ENCODE measurements at places on chromosomes 2 and 18.

GRCh38 chr2:102755284-102755683, 6.5 kb upstream of the TMEM182 start:
- DNase-seq, result no peak

- no peak for DNase-seq
Observed at GRCh38 chr2:31027549-31027948, 110.7 kb downstream of the GALNT14 start.

DNA sequence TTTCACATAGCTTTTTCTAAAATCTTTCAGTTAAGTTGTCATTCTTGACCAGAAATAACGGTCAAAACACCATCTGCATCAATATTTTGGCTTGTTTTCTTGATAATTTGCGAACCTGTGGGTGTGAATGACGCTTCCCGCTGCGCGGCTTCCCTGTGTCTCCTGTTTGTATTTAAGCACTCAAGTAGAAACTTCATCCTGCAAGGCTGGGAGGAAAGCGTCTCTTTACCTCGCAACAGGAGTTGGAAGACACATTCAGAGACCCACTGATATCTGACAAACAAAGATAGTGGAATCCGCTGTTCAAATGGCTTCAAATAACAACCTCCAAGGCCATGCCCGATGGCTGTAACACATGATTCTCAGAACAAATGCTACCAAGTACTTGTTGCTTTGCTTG, 704.9 kb downstream of the DCDC2C start:
- DNase-seq, result no peak

DNA sequence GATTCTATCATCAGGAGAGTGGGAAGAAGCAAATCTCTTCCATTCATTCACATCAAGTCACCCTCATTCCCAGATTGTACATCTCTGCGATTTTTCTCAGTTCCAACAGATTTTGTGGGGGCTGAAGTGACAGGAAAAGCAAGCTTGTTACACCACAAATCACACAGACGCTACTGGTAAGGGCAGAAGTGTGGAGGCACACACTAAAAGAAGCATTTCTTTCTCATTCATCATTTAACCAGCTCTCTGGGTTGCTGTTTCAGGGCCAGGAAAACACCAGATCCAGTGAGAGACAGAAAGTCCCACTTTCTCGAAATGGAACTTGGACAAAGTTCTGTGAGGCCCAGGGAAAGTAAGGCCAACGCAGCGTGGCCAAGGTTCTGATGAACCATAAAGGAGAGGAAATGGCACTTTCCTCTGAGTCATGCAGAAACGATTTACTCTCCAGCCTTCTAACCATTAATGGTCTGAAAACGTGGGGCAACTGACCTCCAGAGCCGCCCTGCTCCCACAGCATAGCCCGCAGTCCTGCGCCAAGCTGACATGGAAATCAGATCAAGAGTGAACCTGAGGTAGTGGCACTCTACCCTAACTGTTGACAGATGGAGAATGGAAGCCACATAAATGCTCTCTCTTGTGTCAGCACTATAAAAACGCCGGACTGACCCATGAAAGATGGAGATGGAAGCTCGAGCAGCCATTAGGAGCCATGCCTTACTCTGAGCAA, 191.0 kb downstream of the C1D start:
- DNase-seq, result no peak

DNA sequence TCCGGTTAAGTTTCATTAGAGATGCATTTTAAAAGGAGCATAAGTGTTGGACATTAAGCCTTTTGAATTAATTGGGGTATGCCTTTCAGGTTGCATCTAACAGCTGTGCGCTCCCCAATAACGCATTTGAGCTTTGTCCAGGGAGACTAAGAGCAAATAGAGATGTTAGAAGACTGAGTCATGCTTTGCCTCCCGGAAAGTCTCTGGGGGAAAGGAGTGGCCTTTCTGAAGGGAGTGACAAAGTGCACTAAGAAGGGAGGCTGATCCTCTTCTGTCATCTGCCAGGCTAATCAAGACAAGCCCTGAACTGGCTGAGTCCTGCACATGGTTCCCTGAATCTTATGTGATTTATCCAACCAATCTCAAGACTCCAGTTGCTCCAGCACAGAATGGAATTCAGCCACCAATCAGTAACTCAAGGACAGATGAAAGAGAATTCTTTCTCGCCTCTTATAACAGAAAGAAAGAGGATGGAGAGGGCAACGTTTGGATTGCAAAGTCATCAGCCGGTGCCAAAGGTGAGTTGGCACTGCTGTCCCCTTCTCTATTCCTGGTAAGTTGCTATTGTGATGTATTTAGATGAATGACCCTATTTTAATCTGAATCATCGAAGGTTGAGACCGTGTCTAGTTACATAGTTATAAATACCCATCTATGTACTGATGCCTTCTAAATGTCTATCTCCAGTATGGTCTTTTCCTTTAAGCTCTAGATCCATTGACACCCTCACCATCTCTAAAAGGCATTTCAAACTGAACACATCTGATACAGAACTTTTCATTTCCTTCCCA, 12.1 kb downstream of the TTL start:
- no peak for DNase-seq

GRCh38 chr2:10426726-10427617, 21.2 kb downstream of the ODC1 start:
- DNase-seq, result no peak

GRCh38 chr2:140880573-140880972, 1250.2 kb downstream of the LRP1B start:
- peak; percentile 79 for DNase-seq
